ENCODE measurements at places on chromosomes 4 and X.

- DNase-seq = no peak
These were observed 415.0 kb downstream of the CCSER1 start for GRCh38 chr4:90542216-90542615.

DNA sequence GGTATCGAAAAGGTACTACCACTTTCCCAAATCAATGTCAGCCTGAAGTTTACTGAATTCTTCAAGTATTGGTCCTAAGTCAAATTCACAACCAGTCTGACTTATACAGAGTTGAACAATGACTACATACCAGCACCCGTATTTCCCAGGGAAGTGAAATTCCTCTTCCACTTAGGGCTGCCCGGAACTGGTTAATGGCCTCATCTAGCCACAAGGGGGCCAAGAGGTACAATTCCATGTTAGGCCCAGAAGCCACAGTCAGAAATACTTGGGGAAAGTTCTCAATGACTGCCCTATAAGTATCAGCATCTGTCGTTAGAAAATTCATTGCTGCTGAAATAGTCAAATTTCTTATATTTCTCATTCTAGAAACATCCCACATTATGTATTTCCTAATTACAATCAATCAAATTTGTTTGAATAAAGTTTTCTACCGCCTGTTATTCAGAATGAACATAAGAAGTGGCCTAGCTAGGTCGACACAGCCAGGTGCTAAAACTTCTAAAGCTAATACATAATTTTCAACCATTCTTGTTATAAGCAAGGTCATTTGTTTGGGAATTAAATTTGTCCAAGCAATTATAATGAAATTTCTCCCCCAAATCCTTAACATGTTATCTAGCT is 5.6 kb upstream of the PCDH7 start:
- DNase-seq = no peak

GRCh38 chr4:102599455-102599854 is 98.3 kb downstream of the NFKB1 start:
- DNase-seq = no peak

DNA sequence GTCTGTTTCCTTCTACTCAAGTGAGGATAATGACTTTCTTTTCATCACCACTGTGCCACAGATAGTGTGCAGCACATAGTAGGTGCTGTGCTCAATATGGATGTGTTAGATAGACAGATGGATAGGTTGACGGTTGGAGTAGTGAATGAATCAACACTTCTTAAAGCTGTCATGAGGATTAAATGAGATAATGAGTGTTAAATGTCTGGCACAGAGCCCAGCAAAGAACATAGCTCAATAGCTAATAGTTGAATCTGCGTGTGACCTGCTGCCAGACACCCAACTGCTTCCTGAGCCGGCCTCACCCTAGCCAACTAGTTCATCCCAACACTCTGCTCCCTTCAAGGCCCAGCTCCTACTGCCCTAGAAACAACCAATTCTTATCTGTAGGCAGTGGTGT is 67.7 kb upstream of the PJA1 start:
- DNase-seq = no peak

DNA sequence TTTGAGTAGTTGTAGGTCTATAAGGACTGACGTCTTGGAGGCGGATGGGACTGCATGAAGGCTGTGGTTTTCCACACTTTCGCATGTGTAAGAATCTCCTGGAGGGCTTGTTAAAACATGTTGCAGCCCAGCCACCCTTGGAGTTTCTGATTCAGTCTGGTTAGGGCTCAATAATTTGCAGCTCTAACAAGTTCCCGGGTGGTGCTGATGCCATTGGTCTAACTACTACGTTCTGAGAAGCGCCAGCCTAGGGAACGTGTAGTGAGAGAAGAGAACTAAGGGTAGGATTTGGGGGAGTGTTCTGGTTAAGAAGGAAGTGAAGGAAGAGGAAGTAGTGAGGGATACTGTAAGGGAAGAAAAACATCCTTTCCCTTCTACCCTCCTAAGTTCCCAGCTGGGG is 138.9 kb downstream of the LARP7 start:
- no peak for DNase-seq

GRCh38 chr4:80803337-80803736 is 227.2 kb upstream of the BMP3 start:
- no peak for DNase-seq

- peak; percentile 51 for DNase-seq
These were observed at the start of gene DNAJB14 for GRCh38 chr4:99946356-99947189. TSS of gene DNAJB14 (minus strand) at chr4:99946618. CDS start at chr4:99946571, 47 bp downstream.

- DNase-seq = no peak
These were observed 29.7 kb downstream of the FAM53A start for GRCh38 chr4:1654216-1654955.

GRCh38 chr4:14767142-14767541 is 235.1 kb upstream of the CPEB2 start:
- no peak for DNase-seq

- no peak for DNase-seq
These were observed 145.0 kb upstream of the LEF1 start for GRCh38 chr4:108313546-108314339.

DNA sequence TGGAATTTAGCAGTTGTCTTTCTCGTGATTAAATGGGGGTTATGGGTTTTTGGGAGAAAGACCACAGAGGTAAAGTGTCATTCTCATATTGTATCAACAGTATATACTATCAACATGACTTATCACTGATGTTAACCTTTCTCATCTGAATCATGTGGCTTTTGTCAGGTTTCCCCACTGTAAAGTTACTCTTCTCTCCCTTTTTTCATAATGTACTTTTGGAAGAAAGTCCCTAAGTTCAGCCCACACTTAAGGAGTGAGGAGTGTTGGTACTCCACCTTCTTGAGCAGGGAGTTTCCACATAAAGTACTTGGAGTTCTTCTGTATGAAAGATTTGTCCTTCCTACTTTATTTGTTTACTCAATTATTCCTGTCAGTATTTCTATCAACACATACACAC is 169.9 kb downstream of the ZNF330 start:
- DNase-seq = no peak

GRCh38 chrX:4560192-4560591 is 846.7 kb upstream of the PRKX start:
- DNase-seq = no peak

GRCh38 chr4:11223311-11223710 is 205.4 kb downstream of the HS3ST1 start:
- no peak for DNase-seq

GRCh38 chr4:138305050-138305449 is 62.9 kb upstream of the SLC7A11 start:
- DNase-seq = no peak

DNA sequence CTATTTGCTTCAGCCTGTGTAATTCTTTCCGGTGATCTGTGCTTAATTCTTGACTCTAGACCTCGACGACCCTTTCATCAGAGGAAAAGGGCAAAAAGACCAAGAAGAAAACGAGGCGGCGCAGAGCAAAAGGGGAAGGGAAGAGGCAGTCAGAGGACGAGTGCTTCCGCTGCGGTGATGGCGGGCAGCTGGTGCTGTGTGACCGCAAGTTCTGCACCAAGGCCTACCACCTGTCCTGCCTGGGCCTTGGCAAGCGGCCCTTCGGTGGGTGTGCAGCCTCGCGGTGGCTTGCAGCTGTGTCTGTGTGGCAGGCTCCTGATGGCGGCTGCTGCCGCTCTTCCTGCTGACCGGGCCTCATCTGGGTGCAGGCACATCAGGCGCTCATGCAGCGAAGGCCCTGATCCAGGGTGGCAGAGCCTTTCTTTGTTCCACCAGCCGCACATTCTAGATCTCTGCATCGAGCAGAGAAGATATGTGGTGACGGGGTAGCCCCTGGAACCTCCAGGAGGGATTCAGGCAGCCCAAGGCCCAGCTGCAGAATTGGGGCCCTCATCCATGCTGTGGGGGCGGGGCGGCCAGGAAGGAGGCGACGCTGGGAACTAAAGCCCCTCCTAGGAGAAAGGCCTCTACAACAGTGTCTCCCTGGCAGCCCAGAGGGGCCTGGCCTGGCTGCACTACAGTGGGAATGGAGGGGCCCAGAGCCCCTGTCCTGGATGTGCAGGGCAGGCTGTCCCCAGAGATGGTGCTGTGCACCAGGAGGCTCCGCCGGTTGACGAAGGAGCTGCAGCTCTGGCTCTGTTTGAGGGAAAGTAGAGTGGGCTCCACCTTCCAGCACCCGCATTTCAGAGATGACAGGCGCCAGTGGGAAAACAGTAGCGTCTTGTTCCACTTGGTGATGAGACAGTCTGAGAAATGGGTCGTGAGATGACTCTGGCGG is 32.1 kb downstream of the NELFA start:
- no peak for DNase-seq

DNA sequence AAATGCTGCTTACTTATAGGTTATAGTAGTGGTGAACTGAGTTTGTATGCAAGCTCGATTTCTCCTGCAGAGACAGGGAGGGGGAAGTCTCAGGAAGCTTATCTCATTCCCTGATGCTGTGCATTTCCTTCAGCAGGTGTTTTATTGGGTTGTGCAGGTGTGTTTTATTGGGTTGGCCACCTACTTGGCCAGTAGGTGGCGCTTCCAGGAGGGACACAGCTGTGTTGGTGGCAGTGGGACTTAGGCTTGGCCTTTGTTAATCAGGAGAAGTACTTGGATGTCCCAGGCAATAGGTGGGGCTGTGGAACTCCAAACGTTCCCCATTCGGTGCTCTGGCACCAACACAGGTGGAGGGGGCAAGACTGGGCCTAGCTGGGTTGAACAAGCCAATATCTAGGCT is 196.0 kb upstream of the DCAF8L1 start:
- no peak for DNase-seq

- DNase-seq = no peak
These were observed 37.1 kb downstream of the SMARCAD1 start for GRCh38 chr4:94244829-94245185.

DNA sequence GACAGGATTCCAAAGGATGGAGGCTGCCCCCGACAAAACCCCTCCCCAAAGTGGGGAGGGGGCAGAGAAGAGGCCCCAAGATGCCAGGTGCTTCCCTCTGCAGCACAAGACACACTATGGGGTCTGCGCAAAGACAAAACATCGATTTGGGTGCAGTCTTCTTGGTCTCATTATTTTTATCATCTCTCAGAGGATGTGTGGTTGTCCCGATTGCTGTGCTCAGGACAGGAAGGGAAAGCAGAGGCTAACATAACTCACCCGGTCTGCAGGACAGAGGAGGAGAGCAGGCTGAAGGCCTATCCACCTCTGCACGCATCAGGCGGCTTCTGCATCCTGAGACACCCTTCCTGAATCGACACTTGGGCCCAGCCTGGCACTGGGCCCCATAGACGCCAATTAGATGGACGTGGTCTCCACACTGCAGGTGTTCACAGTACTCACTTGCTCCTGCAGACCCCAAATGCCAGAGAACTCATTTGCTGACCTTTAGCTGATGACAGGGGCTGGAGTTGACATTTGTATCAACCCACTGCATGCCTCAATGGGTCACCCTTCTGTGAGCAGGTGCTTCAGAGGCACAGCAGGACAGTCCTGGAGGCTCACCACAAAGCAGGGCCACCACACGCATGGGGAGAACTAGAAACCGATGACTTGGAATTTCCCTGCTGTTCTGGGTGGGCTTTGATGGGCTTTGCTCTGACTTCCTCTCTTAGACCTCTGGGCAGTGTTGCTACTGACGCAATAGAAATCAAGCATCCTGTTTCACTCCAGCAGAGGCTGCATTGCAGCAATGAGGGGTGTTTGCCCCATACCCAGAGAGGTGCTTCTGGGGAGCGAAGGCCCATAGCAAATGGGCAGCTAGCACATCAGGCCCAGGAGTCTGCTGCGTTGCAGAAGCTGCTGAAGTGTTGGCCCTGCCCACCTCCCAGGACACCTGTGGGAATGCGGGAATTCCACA is 96.3 kb upstream of the ENPP6 start:
- no peak for DNase-seq

GRCh38 chr4:38964942-38965775 is 67.0 kb downstream of the TMEM156 start:
- DNase-seq = no peak

DNA sequence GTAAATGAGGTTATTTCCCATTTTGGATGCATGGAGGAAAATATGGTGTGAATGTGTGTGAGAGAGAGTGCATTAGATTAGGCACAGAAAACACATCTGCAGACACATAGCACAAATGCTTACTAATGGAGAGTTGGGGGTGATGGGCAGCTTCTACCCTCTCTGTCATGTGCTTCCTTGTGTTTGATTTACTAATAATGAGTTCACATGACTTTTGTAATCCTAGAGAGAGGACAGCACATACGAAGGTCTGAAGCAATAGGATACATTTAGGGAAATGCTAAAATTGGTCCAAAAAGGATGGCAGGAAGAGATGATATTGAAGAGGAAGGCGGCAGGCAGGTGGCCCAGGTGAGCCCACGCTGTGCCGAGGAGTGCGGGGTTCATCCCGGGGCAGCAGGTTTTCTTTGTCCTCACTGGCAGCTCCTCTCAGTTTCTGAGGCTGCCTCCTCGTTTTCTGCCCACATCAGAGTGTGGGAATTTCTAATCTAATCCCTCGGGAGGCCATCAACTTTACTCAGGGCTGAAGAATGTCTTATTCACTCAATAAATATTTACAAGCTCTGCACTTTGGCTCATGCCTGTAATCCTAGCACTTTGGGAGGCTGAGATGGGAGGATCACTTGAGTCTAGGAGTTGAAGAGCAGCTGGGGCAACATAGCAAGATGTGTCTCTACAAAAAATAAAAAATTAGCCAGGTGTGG is 15.9 kb upstream of the MAP9 start:
- DNase-seq = no peak

GRCh38 chr4:54011201-54011600 is 53.2 kb downstream of the CHIC2 start:
- no peak for DNase-seq

- peak; percentile 20 for DNase-seq
These were observed 2.5 kb downstream of the CXorf38 start for GRCh38 chrX:40644821-40645358.

DNA sequence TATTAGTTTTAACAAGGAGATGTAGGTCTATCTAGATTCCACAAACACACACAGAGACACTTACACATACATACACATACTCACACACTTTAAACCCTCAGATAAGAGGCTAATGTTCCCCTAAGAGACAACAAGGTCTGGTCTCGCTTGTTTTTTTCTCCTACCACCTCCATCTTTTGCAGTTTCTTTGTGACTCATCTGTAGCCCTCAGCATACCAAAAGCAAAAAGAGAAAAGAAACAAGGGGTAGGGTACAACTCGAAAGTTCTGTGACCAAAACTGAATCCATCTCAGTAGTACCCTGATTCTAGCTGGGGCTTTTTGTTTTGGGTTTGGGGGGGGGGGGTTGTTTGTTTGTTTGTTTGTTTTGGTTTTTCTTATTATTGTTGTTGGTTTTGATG is 12.2 kb upstream of the EXOSC9 start:
- DNase-seq = no peak

DNA sequence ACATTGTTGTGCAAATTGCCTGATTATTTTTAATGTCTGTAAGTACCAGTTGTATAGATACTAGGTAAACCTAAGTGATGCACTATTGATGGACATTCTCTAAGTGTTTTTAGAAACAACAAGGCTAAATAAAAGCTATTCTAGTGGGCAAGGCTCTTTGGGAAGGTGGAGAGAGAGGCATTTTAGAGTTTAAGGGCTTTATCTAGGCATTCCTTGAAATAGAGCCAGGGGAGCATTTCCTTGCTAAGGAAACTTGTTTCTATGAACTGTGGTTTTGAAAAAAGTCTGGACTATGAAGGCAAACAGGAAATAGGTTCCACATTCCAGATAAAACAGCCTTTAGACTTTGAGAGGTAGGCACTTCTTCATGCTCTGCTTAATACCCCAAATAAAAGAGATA is 23.8 kb downstream of the BMX start:
- no peak for DNase-seq

GRCh38 chr4:14059006-14059405 is 431.5 kb upstream of the BOD1L1 start:
- DNase-seq = no peak
